ENCODE measurements at places on chromosomes 2 and 18.

- no peak for DNase-seq
Observed at GRCh38 chr2:186751790-186752189, 57.9 kb downstream of the FAM171B start.

GRCh38 chr18:30491815-30492551 is 550.6 kb downstream of the DSC3 start:
- no peak for DNase-seq

DNA sequence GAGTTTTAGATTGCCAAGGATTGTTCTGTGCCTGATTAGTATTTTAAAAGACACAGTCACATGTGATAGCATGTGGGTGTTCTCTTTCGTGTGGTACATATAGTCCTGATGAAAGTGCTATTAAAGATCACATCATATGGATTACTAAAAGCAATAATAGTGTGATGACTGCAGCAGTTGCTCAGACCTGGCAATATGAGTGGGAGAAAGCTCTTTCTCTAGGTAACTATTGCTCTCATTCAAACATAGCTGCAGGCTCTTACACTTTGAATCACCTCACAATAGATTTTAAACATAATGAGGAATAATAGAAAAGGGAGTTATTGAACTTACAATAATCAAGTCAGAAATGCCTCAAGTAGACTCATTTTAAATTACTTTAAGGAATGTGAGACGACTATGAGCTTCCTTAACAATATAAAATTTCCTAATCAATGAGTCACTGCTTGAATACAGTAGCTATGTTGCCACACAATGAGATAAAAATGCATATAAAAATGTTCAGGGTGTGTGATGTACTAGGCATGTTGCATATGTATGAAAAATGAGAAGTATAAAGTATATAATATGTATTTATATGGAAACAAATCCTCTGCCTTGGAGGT is 452.1 kb downstream of the TMX3 start:
- no peak for DNase-seq

- DNase-seq: no peak
Observed at GRCh38 chr2:216285701-216286100, 86.6 kb downstream of the MARCHF4 start.

- DNase-seq: no peak
Observed at GRCh38 chr2:241611062-241611461, 25.9 kb downstream of the THAP4 start.

- no peak for DNase-seq
Observed at GRCh38 chr2:159267921-159268320, 18.6 kb downstream of the WDSUB1 start.

DNA sequence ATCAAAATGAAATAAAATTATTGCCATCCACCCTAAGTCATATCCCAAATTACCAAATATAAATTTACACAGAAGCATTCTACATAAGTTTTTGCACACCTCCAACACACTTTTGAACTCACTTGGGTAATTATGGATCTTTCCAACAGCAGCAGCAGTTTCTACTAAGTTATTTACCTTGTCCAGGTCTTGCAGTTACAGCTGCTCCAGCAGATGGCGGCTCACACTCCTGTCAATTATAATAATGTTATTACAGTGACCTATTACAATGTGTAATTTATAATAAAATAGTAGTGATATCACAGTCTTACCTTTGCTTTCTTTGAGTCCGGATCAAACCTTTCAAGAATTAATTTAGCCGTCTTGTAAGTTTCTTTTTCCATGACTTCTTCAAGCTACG is 37.9 kb downstream of the LNPK start:
- DNase-seq: no peak

GRCh38 chr2:204012072-204012653 is 75.6 kb downstream of the ICOS start:
- DNase-seq: no peak

- DNase-seq: no peak
Observed at GRCh38 chr2:200624026-200624425, 38.2 kb downstream of the AOX1 start.

DNA sequence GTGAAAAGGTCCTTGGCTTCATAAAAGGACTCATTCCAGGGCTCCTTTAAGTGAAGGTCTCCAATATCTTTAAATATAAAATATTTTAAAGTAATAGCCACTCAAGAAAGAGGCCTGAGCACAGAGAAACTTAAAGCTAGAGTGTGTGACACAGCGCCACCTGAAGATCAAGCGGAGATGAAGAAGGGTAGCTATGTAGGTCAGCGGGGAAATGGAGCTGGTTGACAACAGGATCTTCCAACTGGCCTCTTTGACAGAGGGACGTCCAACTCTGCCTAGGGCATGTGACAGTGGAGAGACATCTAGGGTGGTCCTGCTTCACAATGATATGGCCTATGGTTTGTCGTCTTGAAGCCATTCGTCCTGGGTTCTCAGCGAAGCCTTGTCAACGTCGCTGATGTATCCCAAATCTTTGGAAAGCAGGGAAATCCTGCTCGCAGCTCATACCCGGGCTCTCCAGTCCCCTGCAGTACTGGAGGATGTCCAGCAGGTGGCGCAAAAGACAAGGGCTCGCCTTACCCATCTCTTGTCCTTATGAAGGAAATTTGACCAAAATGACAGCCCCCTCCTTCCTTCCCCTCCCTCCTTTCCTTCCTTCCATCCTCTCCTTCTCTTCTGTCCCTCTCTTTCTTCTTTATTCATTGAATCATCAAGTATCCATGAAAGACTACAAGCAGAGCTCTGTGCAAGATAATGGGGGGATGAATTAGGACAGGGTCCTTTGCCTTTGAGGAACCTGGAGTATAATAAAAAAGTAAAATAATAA is 59.6 kb downstream of the LONRF2 start:
- DNase-seq: peak; percentile 40

- DNase-seq: no peak
Observed at GRCh38 chr2:84442888-84443287, 16.2 kb downstream of the SUCLG1 start.

GRCh38 chr18:60448487-60449267 is 76.1 kb upstream of the MC4R start:
- no peak for DNase-seq

DNA sequence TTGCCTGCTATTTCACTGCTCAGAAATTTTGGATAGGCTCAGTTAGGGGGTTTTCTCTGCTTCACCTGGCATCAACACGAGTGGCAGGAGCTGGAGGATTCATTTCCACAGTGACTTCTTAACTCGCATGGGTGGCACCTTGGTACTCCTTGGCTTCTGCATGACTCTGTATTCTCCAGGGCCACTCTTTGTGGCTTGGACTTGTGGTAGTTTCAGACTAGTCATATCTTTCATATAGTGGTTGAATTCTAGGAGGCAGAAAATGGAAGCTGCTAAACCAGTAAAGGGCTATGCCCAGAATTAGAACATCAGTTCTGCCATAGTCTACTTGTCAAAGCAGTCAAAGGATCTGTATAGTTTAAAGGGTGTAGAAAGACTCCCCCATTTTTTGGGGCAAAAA is 6.8 kb downstream of the MAIP1 start:
- DNase-seq: no peak
